ENCODE measurements at places on chromosomes 3 and 15.

GRCh38 chr3:154783521-154783931 lies 296.6 kb upstream of the MME start:
- DNase-seq = no peak

DNA sequence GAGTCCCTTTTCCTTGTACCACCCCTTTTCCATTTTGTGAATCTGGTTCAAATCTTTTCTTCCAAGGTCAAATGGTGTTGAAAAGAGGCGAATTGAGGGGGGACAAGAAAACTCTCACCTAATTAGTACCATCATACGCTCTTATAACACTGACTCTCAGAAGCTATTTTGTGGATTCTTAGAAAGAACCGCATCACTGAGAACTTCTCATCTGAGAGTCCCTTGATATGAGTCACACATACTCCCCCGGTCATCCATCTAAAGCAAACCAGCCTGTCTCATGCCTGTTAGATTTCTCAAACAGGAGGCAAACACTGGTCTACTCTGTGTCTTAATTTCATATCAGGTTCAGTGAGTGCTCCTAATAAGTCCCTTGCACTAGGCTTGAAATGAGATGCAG lies 76.5 kb upstream of the SPRED1 start:
- no peak for DNase-seq

GRCh38 chr3:188326111-188326510 lies 172.2 kb downstream of the LPP start:
- no peak for DNase-seq

DNA sequence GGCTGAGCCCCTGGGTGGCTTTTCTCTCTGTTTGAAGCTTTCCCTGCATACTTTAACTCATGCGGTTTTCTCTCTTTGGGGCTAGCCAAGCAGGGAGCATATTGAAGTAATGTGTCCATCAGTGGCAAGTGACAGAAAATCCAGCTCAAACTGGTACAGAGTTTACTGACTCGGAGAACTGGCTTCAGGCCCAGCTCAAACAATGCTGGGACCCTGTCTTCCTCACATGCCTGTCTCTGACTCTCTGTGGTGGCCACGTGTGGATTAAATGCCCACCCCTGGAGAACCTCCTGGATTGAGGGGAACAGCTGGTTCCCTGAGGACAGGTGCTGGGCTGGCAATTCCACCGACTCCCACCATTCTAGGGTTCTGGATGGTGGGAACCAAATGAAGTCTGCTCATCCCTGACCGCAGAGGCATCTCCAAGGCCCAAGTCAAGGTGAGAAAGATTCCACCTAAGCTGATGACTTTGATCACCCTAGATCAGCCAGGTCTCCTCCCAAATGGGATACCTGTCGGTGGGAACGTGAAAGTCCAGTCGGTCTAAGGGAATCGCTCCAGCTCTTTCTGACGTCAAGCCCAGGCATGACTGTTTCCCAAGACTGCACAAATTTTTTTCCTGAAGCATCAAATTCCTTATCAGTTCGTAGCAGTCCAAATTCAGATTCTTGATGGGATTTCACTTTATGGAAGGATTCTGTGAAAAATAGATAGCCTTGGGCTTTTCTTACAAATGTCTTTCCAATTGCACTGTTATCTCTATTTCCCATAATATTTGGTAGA lies 16.3 kb upstream of the HDAC11 start:
- DNase-seq = no peak

- DNase-seq = no peak
These were observed 38.7 kb downstream of the FAM174B start for GRCh38 chr15:92616621-92617548.

DNA sequence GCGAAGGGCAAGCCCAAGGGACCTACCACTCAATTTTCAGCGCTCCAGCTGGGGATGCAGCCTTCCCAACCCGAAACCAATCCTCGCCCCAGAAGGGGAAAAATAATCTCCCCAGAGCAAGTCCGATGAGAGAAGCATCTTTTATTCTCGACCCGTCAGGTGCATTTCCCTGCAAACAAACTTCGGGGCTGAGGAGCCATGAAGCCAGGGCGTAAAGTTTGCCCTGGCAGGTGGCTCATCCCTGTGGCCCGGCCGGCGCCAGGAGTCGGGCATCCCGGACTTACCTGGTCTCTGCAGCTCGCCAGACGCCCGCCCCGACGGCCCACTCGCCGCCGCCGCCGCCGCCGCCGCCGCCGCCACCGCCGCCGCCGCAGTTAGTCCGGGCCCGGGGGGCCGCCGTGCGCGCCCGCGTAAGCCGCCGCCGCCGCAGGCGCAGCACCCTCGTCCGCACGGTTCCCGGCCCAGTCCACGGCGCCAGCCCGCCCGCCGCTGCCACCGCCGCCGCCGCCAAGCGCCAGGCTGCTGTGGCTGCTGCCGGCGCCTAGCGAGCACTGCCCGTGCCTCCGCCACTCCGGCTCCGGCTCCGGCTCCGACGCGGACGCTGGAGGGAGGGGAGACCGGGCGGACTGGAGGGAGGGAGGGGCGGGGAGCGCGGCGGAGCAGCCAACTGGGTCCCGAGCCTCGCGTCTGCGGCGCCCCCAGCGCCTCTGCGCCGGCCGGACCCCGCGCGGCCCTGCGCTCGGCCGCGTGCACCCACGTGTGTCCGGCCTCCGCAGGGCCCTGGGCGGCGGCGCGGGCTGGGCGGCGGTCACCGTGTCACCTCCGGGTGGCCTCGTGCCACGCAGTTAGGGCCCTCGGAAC lies at the start of gene CNTN3:
Gene CNTN3, minus strand, starts transcription at position 553 of the 861 bp plus-strand sequence. CDS start 93,547 bp downstream, outside the sequence.
- DNase-seq = peak; percentile 48

Data from lower lobe of right lung (tissue), 2 donors.